ENCODE measurements at places on chromosomes 6 and 20. TPM values are rescaled to one million over a fixed set of nuclear protein-coding genes. Genes with fewer than 3 reads are reported as not detected.

DNA sequence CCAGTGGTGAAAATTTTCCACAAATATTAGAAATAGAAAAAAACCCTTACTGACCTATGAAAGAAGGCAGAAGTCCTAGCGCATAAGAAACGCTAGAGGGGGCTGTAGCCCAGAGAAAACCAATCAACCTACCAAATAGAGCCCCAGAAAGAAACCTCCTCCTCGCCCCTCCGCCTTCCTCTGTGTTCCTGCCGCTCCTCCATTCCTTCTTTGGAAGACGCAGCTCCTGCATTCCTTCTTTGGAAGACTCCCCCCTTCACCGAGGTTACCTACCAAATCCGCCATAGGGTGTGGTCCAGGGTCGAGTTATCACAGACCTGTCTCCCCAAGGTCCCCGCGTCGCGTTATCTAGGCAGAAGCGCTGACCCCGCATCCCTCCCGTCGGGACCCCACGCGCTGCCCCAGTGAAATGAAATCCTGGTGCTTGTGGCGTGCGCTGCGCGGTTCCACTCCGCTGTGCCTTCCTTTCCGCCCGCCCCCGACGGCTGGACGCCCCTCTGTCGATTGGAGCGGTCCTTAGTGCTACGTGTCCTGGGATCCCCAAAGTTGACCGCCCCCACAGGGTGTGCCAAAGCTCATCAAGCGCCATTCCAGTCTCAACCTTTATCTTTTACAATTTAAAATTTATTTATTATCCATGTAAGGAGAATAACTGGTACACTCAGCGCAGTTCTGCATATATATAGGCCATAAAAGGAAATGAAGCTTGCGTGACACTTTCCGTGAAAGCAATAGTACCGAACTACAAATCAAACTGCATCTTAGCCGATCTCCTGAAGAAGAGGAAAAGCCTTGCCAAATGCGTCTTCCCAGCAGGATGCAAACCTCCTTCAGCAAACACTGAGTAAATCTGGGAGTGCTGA, 13.0 kb downstream of the RPP21 start:
- peaks cover 6% of the 10 kb centered on the region for H3K4me1 ChIP-seq
- H3K27ac ChIP-seq = no peak overlapping the region
- H3K4me3 ChIP-seq = no peak overlapping the region
- peak; percentile 71 for DNase-seq
- 0 out of 2 replicates have a peak, but pooled peaks cover 7% of the 10 kb centered on the region for H3K27me3 ChIP-seq
- no peaks in the 10 kb centered on the region for H3K36me3 ChIP-seq

DNA sequence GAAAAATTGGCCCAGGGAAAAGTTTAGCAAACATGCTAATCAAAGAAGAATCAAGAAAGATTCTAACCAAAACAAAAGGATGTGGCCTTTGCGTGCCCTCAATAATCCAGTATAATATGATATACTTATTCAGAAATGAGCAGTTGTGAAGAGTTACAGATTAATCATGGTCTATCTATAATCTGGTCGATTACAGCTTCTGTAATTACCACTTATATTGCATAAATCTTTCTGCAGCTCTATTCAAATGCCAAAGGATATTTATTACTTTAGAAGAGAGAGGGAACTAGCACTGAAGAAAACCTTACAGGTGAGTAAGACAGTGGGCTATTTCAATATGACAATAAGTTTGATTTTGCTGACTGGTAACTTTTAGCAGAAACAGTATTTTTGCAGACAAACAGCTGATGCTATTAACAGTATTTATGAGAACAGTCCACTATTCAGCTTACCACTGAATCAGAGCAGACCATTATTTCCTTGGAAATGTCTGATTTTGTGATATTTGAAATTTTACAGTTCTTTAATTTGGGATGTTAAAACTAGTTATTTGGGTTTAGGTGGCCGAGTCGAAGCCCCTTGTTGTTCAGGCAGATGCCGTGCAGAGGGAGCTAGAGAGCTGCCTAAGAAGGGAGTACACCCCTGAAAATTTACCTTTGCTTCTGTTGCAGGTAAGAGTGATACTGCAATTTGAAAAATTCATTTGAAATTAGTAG, 92.2 kb downstream of the CEP57L1 start:
- no peak overlapping the region for H3K27ac ChIP-seq
- H3K27me3 ChIP-seq = peaks cover 26% of the 10 kb centered on the region
- peak; percentile 56 for DNase-seq

GRCh38 chr6:118781897-118782296, 112.1 kb upstream of the ASF1A start:
- peaks cover 6% of the 10 kb centered on the region for H3K4me1 ChIP-seq
- no peaks in the 10 kb centered on the region for H3K36me3 ChIP-seq
- DNase-seq = no peak
- H3K27me3 ChIP-seq = no peaks in the 10 kb centered on the region
- no peak overlapping the region for H3K27ac ChIP-seq
- H3K4me3 ChIP-seq = no peak overlapping the region

DNA sequence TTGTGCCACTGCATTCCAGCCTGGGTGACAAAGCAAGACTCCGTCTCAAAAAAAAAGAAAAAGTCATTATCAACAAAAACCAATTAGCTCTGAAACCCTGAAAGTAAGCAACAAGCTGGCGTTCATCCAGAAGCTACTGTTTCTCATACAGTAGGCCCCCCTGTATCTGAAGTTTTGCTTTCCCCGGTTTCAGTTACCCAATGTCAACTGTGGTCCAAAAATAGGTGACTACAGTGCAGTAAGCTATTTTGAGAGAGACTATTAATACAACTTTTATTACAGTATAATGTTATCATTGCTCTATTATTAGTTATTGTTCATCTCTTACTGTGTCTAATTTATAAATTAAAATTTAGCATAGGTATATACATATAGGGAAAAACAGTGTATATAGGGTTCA, 135.1 kb downstream of the KIF16B start:
- no peak overlapping the region for H3K4me3 ChIP-seq
- H3K36me3 ChIP-seq = no peaks in the 10 kb centered on the region
- H3K4me1 ChIP-seq = no peaks in the 10 kb centered on the region
- H3K27me3 ChIP-seq = no peaks in the 10 kb centered on the region

DNA sequence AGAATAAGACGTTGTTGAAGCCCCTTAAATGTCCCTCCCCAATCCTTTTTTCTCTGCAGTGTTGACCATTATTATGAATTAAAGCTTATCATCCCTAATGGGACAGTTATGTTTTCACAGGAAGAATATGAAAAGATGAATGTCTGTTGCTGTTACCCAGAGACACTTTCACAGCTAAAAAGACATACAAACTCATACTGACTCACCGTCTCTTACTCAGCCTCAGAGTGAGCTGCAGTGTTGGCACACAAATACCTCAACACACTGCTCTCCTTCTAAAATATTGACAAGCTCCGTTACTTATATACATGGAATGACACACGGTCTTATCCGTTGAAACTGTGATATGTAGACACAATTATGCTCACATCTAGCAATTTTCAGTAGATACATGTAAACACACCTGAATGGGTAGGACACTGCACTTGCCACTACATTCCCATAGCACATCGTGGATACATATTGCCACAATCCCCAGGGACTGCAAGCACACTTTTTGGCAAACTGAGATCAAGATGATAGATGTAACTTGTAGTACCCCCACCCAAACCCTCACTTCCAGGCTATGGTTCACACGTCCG, 9.6 kb upstream of the SAPCD1 start:
- no peak overlapping the region for H3K27ac ChIP-seq
- no peak for DNase-seq
- no peaks in the 10 kb centered on the region for H3K4me1 ChIP-seq

DNA sequence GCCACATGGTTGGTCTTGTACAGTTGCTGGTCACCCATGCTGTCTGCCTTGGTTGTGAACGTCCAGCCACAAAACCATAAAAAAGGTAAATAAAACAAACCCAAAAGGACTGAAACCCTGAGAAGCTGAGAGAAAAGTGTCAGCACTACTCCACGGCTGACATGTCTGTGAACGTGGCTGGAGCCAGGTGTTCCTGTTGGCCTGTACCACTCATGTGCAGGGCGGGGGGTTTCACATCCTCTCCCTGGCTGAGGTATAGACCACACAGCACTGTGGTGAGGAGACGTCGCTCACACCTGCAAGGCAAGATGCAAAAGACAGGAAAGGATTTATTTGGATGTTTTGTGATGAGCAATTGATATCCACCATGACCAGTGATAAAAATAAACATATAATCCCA, 51.9 kb upstream of the MRPS10 start:
- DNase-seq = no peak
- H3K4me1 ChIP-seq = no peaks in the 10 kb centered on the region
- H3K4me3 ChIP-seq = no peak overlapping the region
- H3K36me3 ChIP-seq = no peaks in the 10 kb centered on the region

GRCh38 chr6:75147512-75147911, 58.3 kb downstream of the COL12A1 start:
- H3K36me3 ChIP-seq = no peaks in the 10 kb centered on the region
- no peak overlapping the region for H3K27ac ChIP-seq
- no peaks in the 10 kb centered on the region for H3K4me1 ChIP-seq
- DNase-seq = no peak

- H3K4me1 ChIP-seq = no peaks in the 10 kb centered on the region
- H3K36me3 ChIP-seq = 0 out of 2 replicates have a peak, but pooled peaks cover 3% of the 10 kb centered on the region
- H3K4me3 ChIP-seq = no peak overlapping the region
- no peak overlapping the region for H3K27ac ChIP-seq
- no peaks in the 10 kb centered on the region for H3K27me3 ChIP-seq
These were observed 159.9 kb downstream of the ASCC3 start for GRCh38 chr6:100721256-100721655.

GRCh38 chr6:144644776-144645175, 359.6 kb downstream of the UTRN start:
- H3K27ac ChIP-seq = no peak overlapping the region
- H3K36me3 ChIP-seq = no peaks in the 10 kb centered on the region
- DNase-seq = no peak
- H3K4me3 ChIP-seq = no peak overlapping the region
- peaks cover 8% of the 10 kb centered on the region for H3K4me1 ChIP-seq

The NFATC2 gene
- total RNA-seq = 5.0 TPM

The CBLN4 gene
- not detected for total RNA-seq

The PRPH2 gene
- not detected for total RNA-seq

The LY6G5C gene
- 1.7 TPM for total RNA-seq

The UST gene
- total RNA-seq = 6.1 TPM

The CENPW gene
- total RNA-seq = 46.9 TPM

The CLPSL1 gene
- not detected for total RNA-seq
